Fibroblast of gingiva (primary cell): ENCODE measurements at places on chromosomes 1 and 21.

- DNase-seq = no peak
Observed at GRCh38 chr1:26177182-26177684, at the start of gene CNKSR1. Gene CNKSR1 (plus strand): TSS chr1:26177491. CDS start chr1:26177548, 57 bp downstream.

DNA sequence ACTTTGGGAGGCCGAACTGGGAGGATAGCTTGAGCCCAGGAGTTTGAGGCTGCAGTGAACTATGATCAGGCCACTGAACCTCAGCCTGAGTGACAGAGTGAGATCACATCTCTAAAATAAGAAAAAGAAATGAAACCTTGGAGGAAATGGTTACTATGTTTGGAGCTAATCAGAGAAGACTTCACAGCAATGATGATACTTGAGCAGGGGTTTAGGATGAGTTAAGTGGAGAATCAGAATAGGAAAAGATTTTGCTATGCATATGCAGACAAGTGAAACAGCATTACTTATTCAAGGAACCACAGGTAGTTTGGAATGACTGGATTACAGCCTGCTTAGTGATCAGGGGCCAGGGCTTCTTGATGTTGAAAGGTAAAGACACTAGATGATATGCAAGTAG, 1.3 kb upstream of the CD5L start:
- DNase-seq = no peak

- no peak for DNase-seq
Observed at GRCh38 chr1:26538480-26539412, 9.2 kb downstream of the RPS6KA1 start.

- DNase-seq = no peak
Observed at GRCh38 chr21:46375560-46376230, 51.7 kb downstream of the PCNT start.

- DNase-seq = no peak
Observed at GRCh38 chr1:29964718-29965533, 728.6 kb downstream of the PTPRU start.
